GM23248 (cell line): ENCODE measurements at places on chromosomes 2 and 18.

- DNase-seq = peak; percentile 37
Measured at GRCh38 chr2:58553937-58554336, 312.8 kb upstream of the FANCL start.

- peak; percentile 18 for DNase-seq
Measured at GRCh38 chr2:142863485-142863961, 13.9 kb upstream of the KYNU start.

- DNase-seq = peak; percentile 100
Measured at GRCh38 chr18:80009661-80010550, 21.5 kb upstream of the TXNL4A start.

- DNase-seq = no peak
Measured at GRCh38 chr2:213640738-213641425, 356.6 kb downstream of the SPAG16 start.

GRCh38 chr2:239153806-239154591 is 246.8 kb downstream of the HDAC4 start:
- DNase-seq = no peak

DNA sequence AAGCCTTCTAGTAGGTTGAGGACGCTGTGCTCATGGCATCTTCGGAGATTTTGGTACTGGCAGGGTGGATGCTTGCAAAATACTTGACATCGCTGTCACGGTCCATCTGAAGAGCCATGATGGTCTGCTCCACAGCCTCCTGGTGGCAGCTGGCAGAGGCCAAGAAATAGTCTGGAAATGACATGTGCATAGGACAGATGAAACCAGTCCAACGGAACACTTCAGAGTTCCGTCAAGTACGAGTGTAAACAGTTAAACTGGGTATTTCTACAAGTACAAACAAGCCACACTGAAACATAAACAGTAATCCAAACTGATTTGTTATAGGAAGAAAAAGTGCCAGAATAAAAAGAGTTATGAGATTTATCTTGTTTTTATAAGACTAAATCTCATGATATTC is 66.6 kb downstream of the PPP4R1 start:
- no peak for DNase-seq

DNA sequence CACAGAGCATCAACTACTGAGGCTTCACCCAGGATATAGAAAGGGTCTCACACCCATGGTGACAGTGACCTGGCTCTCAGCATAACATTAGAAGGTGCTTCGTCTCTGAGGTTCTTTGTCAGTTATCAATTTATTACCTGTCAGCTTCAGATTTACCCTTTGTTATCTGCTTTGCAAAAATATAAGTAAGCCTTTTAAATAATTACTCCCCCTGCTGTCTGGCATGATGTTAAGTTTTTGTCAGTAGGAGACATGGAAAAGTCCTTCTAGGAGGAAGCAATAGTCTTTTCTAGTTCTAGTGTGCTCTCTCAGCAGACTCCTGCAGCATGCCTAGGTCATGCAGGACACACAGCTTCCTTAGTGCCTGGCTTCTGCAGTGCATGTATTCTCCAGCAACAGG is 149.9 kb downstream of the RDH14 start:
- DNase-seq = no peak

GRCh38 chr2:85561280-85562212 is at the start of gene GGCX:
Gene GGCX (minus strand): TSS chr2:85561493. CDS start chr2:85561428, 65 bp downstream.
- peak; percentile 99 for DNase-seq
